T-helper 17 cell (primary cell): ENCODE measurements at places on chromosomes 11 and 22.

DNA sequence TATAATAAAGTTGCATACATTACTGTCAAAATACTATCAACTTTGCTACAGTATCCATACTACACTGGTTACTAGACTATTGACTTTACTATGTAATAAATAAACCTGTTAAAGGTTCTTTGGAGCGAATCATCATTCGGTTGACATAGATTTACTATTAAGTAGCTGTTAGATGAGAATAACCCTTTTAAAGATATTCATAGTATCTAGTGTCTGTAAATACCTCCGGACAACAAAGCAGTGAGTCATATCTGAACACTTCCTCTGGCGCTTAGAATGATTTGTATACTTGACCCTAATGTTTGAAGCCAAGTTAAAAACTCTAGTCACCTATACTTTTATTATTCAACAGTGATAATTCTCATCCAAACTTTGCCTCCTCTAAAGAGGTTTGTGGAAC, 84.7 kb downstream of the MSANTD4 start:
- DNase-seq, result no peak

DNA sequence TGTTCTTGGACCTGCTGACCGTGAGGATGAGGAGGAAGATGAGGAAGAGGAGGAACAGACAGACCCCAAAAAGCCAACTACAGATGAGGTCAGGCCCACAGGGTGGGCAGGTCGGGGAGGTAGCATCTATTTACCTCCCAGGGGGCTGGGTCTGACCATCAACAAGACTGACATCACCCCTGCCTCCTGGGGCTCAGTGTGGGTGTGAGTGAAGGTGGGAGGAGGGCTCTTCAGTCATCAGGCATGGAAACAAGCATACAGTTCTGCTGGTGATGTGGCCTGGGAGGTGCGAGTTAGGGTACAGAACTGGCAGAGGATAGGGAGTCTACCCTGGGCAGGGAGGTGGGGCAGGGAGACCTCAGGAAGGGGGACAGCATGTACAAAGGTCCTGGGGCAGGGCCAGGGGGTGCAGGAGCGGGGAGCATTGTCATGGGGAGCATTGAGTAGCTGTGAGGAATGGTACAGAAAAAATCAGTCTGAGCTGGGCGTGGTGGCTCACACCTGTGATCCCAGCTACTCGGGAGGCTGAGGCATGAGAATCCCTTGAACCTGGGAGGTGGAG, 8.9 kb downstream of the PLCB3 start:
- no peak for DNase-seq

DNA sequence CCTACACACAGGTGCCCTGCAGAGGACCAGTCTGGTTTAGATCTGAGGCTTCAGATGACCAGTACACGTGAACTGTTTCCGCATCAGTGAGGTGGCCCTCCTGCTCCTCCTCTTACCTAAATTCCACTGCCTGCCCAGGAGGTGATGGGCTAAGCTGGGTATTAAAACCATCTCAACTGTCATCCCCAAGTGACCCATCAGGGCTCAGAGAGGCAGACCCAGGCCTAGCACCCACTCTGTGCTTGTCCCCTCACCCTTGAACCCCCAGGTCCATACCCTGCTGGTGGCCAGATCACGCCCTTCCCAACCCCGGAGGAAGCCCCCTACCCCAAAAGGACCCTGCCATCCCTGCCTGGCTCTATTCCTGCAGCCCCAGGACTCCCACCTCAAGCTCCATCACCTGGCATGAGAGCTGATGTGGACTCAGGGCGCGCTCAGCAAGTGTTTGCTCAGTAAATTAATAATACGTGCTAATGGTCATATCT, 21.3 kb downstream of the RSPH14 start:
- DNase-seq, result no peak

DNA sequence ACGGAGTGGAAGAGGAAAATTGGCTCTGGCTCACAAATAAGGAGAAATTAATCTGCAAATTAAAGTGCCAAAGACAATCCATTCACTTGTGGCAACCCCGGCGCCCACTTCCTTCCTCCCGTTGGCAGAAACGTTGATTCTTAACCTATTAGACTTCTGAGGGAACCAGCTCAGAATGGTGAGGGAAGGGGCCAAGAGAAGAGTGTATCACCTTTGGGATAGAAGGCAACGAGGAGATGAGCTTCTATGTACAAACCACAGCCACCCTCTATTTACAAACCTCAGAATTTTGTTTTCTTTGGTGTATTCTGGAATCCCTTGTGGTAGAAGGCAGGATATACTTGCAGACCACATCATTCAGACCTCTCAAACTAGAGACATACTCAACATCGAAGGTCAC, 1.1 kb downstream of the MB start:
- DNase-seq, result no peak

DNA sequence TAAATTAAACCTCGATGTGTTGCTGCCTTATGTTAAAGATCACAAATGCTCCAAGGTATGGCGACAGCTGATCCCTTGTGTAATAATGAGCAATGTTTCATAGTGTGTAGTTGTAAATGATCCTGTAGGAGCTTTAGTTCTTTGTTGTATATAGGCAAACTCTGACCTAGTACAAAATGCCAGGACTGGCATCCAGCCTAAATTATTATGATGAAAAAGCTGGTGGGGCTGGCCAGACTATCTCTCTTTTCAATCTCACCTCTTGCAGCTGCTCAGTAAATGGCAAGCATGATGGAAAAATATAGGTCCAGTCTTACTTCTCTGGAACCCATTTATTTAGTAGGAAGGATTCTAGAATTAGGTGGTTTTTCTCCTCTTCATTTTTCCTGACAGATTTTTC, 345.1 kb upstream of the C11orf87 start:
- no peak for DNase-seq

DNA sequence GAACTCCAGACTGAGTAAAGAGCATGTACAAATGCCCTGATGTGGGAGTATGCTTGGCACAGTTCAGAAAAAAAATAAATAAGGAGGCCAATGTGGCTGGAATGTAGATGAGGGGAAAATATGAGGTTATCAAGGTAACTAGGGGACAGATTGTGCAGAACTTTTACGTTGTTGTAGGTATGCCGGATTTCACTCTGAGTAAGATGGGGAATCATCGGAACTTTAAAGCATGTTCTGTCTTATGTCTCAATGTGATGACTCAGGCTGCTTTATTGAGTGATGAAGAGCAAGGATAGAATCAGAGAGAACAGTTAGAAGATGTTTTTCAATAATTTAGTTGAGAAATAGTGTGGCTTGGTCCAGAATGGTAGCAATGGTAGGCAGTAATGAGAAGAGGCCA, 130.4 kb downstream of the C11orf87 start:
- no peak for DNase-seq

DNA sequence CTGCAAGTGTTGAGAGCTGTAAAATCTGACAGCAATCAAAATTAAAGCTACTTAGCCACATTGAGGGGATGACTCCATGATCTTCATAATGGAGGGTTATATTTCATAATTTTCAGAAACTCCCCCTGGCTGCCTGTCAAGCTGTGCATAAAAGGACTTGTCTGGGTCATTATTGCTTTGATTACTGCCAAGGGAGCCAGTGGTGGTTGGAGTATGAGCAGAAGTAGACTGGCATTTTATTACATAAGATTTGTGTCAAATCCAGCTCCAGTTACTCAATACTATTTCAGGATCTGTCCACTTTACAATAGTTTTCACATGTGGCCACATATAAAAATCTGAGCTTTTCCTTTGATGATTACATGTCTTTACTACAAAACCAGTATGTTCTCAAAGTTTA, 108.9 kb upstream of the SLC5A12 start:
- no peak for DNase-seq

DNA sequence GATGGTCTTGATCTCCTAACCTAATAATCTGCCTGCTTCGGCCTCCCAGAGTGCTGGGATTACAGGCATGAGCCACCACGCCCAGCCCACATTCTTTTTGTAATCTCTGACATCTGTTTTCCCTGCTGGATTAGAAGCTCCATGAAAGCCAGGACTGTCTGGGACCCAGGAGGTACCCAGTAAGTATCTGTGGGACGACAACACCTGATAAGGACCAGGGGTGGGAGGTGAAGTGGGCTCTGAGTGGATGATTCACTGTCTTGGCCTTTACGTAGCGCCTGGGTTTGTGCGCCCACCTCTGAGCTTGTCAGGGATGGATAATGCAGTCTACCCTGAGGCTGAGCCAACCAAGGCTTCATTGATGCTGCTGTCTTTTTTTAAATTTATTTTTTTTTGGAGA, 118.8 kb downstream of the ABTB2 start:
- DNase-seq, result no peak

GRCh38 chr11:124762105-124762623, at the start of gene ESAM:
Gene ESAM (minus strand): TSS chr11:124762290. CDS start chr11:124762154, 136 bp downstream.
- DNase-seq, result peak; percentile 52

GRCh38 chr11:67040147-67040546, 16.5 kb upstream of the RHOD start:
- no peak for DNase-seq
